ENCODE measurements at places on chromosomes 5 and 9.

DNA sequence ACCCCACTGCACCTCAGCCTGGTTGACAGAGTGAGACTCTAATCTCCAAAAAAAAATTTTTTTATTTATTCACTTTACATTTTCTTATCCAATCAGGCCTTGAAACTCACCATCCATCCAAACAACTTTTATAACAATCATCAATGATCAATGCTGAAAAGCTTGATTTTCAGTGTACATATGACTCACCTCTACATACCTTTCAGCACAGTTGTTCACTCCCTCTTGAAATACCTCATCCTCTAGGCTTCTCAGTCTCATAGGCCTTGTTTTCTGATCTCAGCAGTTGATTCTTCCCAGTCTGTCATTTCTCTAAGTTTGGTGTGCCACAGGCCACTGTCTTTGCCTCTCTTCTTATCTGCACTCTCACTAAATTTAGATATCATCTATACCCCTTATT, 36.2 kb downstream of the GRIN3A start:
- DNase-seq, result no peak

- DNase-seq, result no peak
Measured at GRCh38 chr5:54860321-54860720, 125.1 kb downstream of the ESM1 start.

- no peak for DNase-seq
Measured at GRCh38 chr5:78808818-78809217, 160.2 kb upstream of the LHFPL2 start.

DNA sequence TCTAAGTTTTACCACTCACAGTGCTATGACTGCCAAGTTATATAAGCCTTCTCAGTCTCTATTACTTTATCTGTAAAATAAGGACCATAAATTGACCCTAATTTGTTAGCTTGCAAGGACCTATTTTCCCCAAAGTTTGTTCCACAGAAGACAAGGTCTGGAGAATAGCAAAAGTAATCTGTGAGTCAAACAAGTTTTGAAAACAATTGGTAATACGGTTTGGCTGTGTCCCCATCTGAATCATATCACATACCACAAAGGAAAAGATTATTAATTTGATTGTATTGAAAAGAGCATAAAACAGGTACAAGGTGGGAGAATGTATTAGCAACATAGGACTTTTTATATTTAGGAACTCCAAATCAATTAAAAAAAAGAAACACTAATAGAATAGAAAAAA, 124.0 kb upstream of the TARS1 start:
- no peak for DNase-seq

- DNase-seq, result no peak
Measured at GRCh38 chr5:138440159-138441073, 1.6 kb downstream of the REEP2 start.
